Osteocyte (in vitro differentiated cells): ENCODE measurements at places on chromosomes 4 and X. TPM values are rescaled to one million over a fixed set of nuclear protein-coding genes. Genes with fewer than 3 reads are reported as not detected.

- no peaks in the 10 kb centered on the region for H3K4me1 ChIP-seq
- H3K4me3 ChIP-seq: no peak overlapping the region
- no peak overlapping the region for H3K27ac ChIP-seq
- H3K36me3 ChIP-seq: no peaks in the 10 kb centered on the region
Measured at GRCh38 chr4:21872101-21872500, 76.5 kb downstream of the KCNIP4 start.

Gene SERPINA7
- not detected in 2 replicates for total RNA-seq

DNA sequence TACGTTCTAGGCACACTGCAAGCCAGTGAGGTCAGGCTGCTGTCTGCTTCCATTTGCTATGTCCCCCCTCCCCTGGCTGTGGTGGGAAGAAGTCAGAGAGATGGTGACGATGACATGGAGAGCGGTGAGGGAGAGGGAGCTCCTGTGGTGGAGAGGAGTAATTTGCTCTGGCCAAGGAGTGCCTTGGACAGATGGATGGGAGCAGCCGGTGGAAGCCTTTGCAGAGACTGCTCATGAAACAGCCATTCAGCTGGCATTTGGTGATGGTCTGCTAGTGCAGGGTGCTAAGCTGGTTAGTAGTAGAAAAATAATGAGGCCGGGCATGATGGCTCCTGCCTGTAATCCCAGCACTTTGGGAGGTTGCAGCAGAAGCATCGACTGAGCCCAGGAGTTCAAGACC is 124.1 kb downstream of the FHDC1 start:
- H3K4me1 ChIP-seq: no peaks in the 10 kb centered on the region
- peaks cover 34% of the 10 kb centered on the region for H3K27me3 ChIP-seq
- DNase-seq: no peak
- no peaks in the 10 kb centered on the region for H3K36me3 ChIP-seq
- no peak overlapping the region for H3K27ac ChIP-seq

Gene CT55
- total RNA-seq: not detected in 2 replicates
